ENCODE measurements at places on chromosomes 4 and X.
A peak's percentile ranks its signal among the peaks of the same experiment; 100 is the strongest.

DNA sequence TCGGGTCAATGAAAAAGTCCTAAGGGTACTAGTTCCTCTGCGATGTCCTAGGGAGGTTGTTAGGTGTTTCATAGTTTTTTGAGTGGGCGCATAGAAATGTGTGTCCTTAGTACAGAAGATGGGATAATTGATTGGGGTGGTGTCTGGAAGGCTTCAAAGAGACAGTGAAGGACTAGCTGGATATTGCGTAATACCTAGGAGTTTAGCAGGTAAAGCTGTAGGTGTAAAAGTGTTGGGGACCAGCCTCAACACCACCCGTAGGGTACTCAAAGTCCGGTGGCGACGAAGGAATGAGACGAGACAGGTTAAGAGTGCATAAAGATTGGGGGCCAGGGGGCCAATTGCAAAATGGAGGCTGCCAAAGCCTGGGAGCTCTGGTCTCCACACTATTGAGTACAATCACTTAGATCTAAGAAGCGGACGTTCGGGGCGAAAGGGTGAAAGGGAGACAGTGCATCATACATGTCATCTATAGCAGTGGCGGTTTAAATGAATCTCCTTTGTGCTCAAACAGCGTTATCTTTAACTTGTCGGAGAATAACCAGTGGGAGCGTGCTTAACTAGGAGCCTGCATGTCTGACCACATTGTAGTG lies 1.0 kb downstream of the TRMT44 start:
- DNase-seq = no peak

DNA sequence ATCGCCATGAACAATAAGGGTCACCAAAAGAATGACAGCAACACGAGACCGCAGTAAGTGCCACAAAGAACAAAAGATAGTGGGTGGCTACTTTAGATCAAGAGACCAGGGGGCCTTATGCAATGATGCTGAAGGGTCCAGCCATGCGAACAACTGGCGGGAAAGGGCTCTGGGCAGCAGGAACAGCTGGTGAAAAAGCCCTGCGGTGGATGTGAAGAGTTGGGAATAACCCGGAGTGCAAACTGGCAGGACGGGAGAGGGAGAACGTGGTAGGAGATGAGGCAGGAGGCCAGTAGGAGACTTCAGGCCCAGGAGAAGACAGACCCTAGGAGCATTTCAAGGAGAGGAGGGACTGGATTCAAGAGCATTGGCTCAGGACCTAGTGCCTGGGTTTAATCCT lies 120.2 kb downstream of the AFAP1 start:
- no peak for DNase-seq

- DNase-seq = no peak
Observed at GRCh38 chr4:110949542-110949941, 326.7 kb upstream of the PITX2 start.

GRCh38 chrX:110258552-110258951 lies 59.3 kb downstream of the AMMECR1 start:
- DNase-seq = no peak

DNA sequence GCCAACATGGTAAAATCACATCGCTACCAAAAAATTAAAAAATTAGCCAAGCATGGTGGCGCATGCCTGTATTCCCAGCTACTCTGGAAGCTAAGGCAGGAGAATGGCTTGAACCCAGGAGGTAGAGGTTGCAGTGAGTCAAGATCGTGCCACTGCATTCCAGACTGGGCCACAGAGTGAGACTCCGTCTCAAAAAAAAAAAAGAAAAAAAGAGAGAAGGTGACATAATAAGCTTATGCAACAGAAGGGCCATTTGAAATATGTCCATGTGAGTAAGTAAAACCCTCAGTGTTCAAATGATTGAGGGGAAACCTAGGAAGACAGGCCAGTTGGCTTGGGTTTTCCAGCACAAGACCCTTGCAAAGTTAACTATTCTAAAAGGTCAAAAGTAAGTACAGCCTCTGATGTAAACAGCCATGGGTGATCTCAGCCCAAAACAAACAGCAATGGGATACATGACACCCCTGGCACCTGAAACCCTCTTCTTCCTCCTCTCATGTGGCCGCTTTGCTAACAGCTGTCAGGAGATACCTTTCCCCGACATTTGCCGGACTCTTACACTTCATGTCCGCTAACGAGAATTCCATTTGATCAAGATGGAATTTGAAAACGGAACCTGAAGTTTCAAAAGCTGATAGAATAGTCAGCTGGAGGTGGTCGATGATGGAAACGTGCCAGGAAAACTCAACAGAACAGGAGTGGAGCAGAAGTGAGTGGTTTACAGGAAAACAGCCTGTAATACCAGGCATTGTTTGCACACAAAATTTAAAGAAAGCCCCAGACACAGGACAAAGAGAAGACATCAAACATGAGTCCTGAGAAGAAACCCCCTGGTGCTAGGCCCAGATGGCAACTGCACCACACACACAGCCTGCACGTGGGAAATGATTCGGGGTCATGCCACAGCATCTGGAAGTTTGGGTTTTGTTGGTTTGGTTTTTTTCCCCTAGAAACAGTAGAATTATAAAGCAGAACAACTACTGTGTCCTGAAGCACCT lies 93.0 kb upstream of the STS start:
- no peak for DNase-seq

DNA sequence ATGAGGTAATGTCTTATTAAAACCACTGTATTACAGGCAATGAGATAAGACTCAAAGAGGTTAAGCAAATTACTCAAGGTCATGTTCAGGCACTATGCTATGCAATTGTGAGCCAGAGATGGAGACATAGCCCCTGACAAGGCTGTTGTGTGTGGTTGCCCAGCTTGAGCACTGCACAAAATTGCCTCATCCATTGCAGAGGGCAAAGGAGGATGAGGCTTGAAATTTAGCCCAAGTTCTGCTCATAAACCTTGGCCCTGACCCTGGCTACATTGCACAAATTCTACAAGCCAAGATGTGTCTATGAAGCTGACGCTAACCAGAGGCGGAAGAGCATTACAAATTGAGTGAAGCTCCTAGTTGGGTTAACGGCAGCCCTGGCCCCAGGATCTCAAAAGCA lies 65.6 kb upstream of the PGM2 start:
- no peak for DNase-seq

- peak; percentile 40 for DNase-seq
Observed at GRCh38 chrX:36019125-36019524, 99.6 kb downstream of the CFAP47 start.

DNA sequence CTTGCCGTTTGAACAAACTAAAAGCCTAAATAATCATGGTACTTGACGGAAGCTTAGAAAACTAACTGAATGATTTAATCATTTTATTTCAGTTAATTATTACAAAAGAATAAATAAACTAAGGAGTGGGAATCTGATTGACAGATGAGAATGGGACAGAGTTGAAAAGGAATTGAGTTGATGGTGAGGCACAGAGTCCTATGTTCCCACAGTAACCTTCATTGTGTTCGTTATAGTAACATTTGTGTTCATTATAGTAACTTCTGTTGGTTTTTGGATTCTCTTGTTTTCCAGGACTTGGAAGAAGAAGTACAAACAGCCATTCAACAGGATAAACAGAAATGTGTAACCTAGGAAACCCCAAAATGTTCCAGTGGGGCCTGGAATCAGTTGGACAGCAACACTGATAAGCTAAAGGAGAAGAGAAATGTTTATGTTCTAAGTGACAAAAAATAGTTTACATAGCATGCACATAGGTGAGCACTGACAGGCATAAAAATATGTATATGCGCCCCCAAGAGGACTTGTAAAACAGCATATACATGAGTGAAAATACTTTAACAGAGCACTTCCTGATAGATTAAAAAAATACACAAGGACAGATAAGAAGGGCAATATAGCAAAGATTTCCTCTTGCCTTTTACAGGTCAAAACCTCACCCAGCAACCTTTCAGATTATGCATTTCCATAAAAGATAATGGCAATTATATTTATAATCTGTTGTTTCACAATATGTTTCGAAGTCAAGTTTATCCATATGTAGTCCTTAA lies 218.6 kb upstream of the HTR2C start:
- DNase-seq = peak; percentile 3

- no peak for DNase-seq
Observed at GRCh38 chr4:131540256-131540655, 1608.8 kb upstream of the PCDH10 start.

DNA sequence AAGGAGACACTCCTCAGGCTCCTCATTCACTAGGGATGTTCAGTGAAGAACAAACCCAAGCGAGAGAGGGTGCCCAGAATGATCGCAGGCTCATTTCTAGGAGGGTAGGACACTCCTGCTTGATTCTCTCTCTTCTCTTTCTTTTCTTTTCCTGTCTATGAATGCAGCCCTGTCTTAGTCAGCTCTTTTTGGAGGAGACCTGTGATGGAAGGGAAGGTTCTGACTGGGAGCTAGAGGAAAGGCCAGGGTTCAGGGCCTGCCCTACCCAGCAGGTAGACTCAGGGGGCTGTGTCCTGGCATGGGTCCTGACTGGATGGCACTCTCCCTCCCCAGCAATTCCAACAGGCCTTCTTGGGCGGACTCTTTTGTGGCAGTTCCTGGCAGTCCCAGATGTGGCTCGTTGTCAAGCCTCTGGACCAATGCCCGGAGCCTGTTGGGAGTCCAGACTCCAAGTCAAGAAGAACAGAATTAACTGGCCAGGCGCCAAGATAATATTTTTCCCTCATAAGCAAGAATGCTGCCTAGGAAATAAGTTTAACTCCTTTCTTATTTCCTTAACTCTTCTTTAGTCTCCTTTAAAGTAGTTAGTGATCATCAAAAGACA lies 139.4 kb upstream of the SCML1 start:
- no peak for DNase-seq

- DNase-seq = no peak
Observed at GRCh38 chr4:34371676-34372075, 1872.6 kb downstream of the ARAP2 start.

GRCh38 chr4:169279108-169279507 lies 8.4 kb upstream of the SH3RF1 start:
- no peak for DNase-seq

GRCh38 chr4:125368671-125369081 lies 53.9 kb downstream of the FAT4 start:
- DNase-seq = no peak

DNA sequence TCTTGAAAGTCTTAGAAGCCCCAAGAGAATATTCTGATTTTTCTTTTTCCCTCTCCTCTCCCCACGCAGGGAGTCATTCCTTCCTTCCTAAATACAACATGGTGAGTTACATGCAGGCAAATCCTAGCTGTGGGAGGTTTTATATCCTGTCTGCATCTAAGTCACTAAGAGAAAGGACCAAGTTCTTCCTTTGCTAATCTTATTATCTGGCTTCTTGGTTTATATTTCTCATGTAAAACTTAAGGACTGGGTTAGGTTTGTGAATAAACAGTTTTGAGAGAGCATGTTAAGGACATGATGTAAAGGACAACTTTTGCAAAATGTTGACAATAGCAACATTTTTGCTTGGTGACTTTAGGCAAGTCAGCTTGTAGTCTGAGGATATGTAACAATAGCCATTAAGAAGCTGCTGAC lies 5.1 kb upstream of the CXCL9 start:
- DNase-seq = no peak

- DNase-seq = no peak
Observed at GRCh38 chr4:26468977-26469376, 21.3 kb downstream of the CCKAR start.

GRCh38 chr4:153013202-153013977 lies 77.3 kb downstream of the FHDC1 start:
- no peak for DNase-seq

GRCh38 chrX:42098900-42099299 lies 175.5 kb upstream of the CASK start:
- no peak for DNase-seq

DNA sequence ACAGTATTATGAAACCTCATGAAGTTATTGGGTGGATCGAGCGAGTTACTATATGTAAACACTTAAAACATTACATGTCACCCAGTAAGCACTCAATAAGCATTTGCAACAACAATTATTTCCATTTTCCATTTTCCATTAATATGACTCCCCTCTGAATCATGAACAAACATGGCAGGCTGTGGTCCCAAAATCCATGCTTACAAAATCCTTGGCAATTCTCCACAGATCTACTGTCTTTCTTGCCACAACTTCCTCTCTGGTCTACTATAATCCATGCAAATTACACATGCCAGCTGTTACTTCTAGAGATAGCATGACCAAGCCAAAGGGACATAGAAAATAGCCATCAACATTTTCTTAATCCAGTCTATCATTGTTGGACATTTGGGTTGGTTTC lies 22.0 kb downstream of the ASB11 start:
- DNase-seq = no peak

GRCh38 chr4:1013225-1014073 lies 2.0 kb downstream of the FGFRL1 start:
- DNase-seq = no peak

GRCh38 chr4:66160606-66161005 lies 490.3 kb upstream of the EPHA5 start:
- no peak for DNase-seq

DNA sequence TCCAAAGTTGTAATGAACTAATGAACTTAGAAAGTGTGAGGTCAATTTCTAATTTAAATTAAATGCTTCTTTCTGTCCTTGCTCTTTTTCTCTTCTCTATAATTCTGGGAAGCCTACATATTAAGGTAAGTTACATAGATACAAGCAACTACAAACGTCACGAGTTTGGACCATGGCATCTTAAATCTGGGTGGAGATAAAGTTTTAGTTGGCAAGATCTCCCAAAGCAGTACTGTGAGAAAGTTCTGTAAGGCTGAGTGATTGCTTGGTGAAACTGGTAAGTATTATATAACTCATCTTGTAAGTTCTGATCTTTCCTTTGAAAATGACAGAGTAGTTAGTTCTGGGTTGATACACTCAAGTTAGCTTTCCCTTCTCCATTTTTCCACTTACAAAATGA lies 125.7 kb upstream of the CBR4 start:
- no peak for DNase-seq

- DNase-seq = peak; percentile 73
Observed at GRCh38 chrX:40108162-40108958, 10.6 kb upstream of the BCOR start.

GRCh38 chr4:46254788-46255187 lies 130.9 kb upstream of the GABRG1 start:
- DNase-seq = peak; percentile 10

DNA sequence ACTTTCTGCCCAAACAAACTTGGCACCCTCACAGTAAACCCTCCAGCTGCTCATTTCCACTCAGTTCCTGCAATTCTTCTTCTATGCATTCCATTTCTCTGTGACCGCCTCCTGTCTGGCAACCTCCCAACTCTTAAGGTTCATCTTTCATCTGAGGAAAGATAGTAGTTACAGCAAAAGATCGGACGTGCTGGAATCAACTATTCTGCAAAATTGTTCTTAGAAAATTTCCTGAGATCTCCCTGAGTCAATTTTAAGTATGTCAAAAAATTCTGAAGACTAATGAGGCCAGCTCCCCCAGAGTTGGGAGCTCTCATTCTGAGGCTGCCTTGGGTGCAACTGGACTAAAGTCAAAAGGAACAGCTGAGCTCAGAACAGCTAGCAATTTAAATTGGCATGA lies 1026.0 kb downstream of the ADGRL3 start:
- no peak for DNase-seq

Data from mesendoderm (in vitro differentiated cells).